ENCODE measurements at places on chromosomes 12 and 14. TPM values are rescaled to one million over a fixed set of nuclear protein-coding genes. Genes with fewer than 3 reads are reported as not detected.

The TMEM106C gene
- total RNA-seq = 114 TPM

The NXPH4 gene
- total RNA-seq = not detected

The SLC7A7 gene
- 16.7 TPM for total RNA-seq

- no peak for DNase-seq
These were observed 10.5 kb downstream of the NTF3 start for GRCh38 chr12:5442251-5443006.

Data from sigmoid colon (tissue), 7 donors.